ENCODE measurements at places on chromosomes 12 and 14.

GRCh38 chr12:47071241-47071852 is 8.1 kb upstream of the PCED1B start:
- DNase-seq: no peak

DNA sequence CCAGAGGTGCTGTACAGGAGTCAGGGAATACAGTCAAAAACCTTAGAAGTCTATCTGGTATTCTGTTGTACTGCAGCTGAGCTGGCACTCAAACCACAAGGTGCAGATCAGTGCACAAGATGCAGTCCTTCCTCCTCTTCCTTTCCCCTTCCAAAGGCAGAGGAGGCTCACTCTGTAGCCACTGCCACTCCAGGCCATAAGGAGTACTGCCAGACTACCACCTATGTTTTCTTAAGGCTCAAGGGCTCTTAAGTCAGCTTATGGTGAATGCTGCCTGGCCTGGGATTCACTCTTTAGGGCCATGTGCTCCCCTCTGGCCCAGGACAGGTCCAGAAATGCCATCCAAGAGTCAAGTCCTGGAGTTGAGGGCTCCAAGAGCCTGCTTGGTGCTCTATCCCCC is 200.3 kb downstream of the CRADD start:
- no peak for DNase-seq

GRCh38 chr14:100834794-100835547 is 9.1 kb downstream of the MEG3 start:
- no peak for DNase-seq

GRCh38 chr12:68803948-68804656 is 3.9 kb upstream of the MDM2 start:
- DNase-seq: no peak

- peak; percentile 12 for DNase-seq
These were observed 135.0 kb upstream of the LRIG3 start for GRCh38 chr12:59055204-59055860.

DNA sequence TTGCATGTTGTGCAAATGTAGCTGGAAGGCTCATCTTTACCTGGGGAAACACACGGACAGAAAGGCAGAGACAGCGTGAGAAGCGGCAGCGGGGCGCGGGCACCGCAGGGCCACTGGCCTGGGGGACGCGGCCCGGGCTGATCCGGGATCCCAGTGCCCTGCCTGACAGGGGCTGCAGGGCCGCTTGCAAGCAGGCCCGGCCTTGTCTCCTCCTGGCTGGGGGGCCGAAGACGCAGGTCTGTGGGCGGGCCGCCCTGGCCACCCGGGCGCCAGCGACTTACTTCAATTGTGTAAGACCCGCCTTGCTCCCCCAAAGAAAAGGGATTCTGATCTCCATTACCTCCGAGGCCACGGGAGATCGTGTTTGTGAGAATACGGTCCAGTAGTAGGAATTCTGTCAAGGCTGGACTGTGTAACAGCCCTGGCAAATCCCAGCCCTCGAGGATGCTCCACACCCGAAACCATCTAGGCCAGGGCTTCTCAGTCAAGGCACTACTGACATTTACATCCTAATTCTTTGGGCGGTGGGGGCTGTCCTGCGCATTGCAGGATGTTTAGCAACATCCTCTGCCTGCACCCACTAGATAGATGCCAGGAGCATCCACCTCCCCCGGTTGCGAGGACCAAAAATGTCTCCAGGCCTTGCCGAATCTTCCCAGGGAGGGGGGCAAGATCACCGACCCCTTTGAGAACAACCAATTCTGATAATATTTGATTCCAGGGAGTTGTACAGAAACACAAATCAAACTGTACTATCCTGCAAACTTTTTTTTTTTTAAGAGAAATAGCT is 95.6 kb downstream of the BCL11B start:
- no peak for DNase-seq

DNA sequence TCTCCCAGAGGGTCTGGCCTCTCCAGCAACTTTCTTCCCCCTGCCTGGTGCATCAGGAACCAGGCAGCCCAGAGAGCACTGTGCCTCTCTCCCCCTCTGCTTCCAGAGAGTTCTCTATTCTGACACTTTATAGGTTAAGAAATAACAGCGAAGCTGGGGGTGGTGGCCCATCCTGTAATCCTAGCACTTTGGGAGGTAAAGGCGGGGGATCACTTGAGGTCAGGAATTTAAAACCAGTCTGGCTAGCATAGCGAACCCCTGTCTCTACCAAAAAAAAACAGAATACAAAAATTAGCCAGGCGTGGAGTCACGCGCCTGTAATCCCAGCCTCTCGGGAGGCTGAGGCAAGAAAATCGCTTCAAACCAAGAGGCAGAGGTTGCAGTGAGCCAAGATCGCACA is 58.3 kb downstream of the ESRRB start:
- DNase-seq: no peak

GRCh38 chr12:114400361-114400811 is 5.6 kb downstream of the TBX5 start:
- DNase-seq: no peak

- DNase-seq: no peak
These were observed 119.1 kb downstream of the DENND5B start for GRCh38 chr12:31471823-31472222.

Data from amniotic stem cell (primary cell).